Endothelial cell of umbilical vein (primary cell): ENCODE measurements at places on chromosomes 13 and 19. TPM values are rescaled to one million over a fixed set of nuclear protein-coding genes. Genes with fewer than 3 reads are reported as not detected.

- peak; percentile 13 for DNase-seq
- H3K4me3 ChIP-seq = no peak overlapping the region
- no peak overlapping the region for H3K27ac ChIP-seq
- peaks cover 3% of the 10 kb centered on the region for H3K36me3 ChIP-seq
- H3K4me1 ChIP-seq = peaks cover 6% of the 10 kb centered on the region
- H3K27me3 ChIP-seq = no peaks in the 10 kb centered on the region
Measured at GRCh38 chr13:77062097-77062496, 35.1 kb upstream of the FBXL3 start.

DNA sequence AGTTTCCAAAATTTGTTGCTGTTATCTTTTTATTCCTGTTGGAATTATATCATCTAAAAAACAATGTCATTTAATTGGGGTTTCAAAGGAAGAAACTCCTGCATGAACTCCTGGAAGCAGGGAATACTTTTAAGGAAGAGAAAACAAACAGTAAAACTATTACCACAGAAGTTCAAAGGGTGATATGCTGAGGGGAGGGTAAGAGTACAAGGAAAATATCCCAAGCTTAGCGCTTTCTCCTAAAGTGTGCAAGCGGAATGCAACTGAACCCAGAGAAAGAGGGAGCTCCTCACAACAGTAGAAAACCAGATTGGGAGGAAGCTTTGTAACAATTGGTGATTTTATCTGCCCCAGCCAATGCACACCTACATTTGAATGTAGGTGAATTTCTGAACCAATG, 175.1 kb downstream of the NUFIP1 start:
- no peak for DNase-seq
- H3K4me1 ChIP-seq = peaks cover 23% of the 10 kb centered on the region
- H3K27ac ChIP-seq = no peak overlapping the region
- H3K4me3 ChIP-seq = no peak overlapping the region
- H3K36me3 ChIP-seq = no peaks in the 10 kb centered on the region
- H3K27me3 ChIP-seq = no peaks in the 10 kb centered on the region

DNA sequence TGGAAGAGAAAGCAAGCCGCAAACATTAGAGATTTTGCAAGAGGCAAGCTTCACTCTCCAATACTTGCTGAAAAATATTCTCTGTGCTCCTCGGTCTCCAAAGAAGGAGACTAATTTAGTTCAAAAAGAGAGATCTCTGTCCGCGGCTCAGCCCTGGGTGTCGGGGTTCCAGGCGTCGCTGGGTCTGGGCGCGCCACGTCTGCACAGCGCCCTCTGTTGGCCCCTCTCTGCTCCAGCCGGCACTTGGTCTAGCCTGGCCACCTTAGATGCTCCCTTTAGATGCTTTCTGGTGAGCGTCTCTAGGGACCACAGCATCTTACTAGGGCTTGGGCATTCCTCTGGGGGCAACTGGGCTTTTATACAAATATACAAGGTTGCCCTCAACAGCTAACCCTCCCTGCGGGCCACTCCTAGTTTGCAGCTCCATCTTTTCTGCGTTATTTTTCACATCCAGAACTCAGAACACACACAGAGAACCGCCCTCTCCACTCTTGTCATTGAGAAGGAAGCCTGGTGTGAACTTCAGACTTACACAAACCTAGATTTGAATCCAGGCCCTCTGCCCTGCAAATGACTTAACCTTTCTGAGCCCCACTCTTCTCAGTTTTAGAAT, 78.3 kb downstream of the CYSLTR2 start:
- DNase-seq = peak; percentile 59
- no peak overlapping the region for H3K27ac ChIP-seq
- no peaks in the 10 kb centered on the region for H3K4me1 ChIP-seq
- H3K27me3 ChIP-seq = peaks cover 9% of the 10 kb centered on the region
- H3K4me3 ChIP-seq = no peak overlapping the region

DNA sequence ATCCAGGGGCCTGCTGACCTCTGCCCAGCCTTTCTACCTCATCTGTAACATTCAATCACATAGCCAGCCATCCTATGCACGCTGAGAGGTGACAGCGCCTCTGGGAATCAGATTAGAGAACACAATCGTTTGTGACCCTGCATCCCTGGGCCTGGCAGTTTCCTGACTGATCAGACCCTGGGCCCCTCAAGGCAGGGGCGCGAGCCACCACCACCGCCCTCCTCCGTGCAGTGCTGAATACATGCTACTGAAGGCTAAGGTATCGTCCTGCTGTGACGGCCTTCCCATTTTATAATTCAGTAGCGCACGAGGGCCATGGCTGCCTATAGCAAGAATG, 1.3 kb downstream of the TMTC4 start:
- peak overlapping the region; percentile 22 for H3K4me3 ChIP-seq
- peak overlapping the region; percentile 70 for H3K27ac ChIP-seq
- no peaks in the 10 kb centered on the region for H3K27me3 ChIP-seq
- H3K36me3 ChIP-seq = no peaks in the 10 kb centered on the region

GRCh38 chr13:36163286-36163685, 32.1 kb upstream of the DCLK1 start:
- H3K4me1 ChIP-seq = no peaks in the 10 kb centered on the region
- H3K36me3 ChIP-seq = no peaks in the 10 kb centered on the region
- no peak for DNase-seq
- H3K4me3 ChIP-seq = no peak overlapping the region
- no peak overlapping the region for H3K27ac ChIP-seq

GRCh38 chr19:55649268-55650125, 1.5 kb downstream of the CCDC106 start:
- DNase-seq = no peak
- peaks cover 14% of the 10 kb centered on the region for H3K4me1 ChIP-seq
- no peak overlapping the region for H3K4me3 ChIP-seq

DNA sequence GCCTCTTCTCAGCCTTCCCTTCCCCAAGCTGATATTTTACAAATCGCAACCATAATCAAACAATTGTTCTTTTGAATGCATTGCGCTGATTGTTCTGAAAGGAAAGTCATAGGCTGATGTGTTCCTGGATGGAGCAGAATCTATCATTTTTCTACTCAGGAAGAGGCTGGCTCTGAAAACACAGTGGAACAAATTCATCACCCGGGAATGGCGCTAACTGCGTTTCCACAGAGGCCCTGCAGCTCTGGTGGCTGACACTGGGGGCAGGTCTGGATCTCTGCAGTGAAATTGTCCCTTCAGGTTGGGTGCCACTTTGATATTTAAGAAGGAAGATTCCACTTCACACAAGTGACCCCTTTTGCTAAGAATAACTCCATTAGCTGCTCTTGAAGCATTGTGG, 1060.8 kb downstream of the UQCRFS1 start:
- H3K27me3 ChIP-seq = no peaks in the 10 kb centered on the region
- DNase-seq = no peak
- no peak overlapping the region for H3K27ac ChIP-seq
- H3K4me3 ChIP-seq = no peak overlapping the region

GRCh38 chr13:37306778-37307544, 201.5 kb upstream of the CSNK1A1L start:
- peak overlapping the region; percentile 20 for H3K27ac ChIP-seq
- H3K4me1 ChIP-seq = peaks cover 8% of the 10 kb centered on the region
- H3K36me3 ChIP-seq = no peaks in the 10 kb centered on the region
- H3K4me3 ChIP-seq = no peak overlapping the region
- H3K27me3 ChIP-seq = no peaks in the 10 kb centered on the region

- peaks cover 12% of the 10 kb centered on the region for H3K27me3 ChIP-seq
- H3K4me3 ChIP-seq = no peak overlapping the region
- H3K27ac ChIP-seq = no peak overlapping the region
- peaks cover 4% of the 10 kb centered on the region for H3K4me1 ChIP-seq
- H3K36me3 ChIP-seq = no peaks in the 10 kb centered on the region
Measured at GRCh38 chr13:23554000-23554399, 16.2 kb upstream of the TNFRSF19 start.

- no peaks in the 10 kb centered on the region for H3K36me3 ChIP-seq
- DNase-seq = no peak
- no peak overlapping the region for H3K27ac ChIP-seq
- no peak overlapping the region for H3K4me3 ChIP-seq
- no peaks in the 10 kb centered on the region for H3K27me3 ChIP-seq
Measured at GRCh38 chr13:27199696-27200095, 28.1 kb upstream of the USP12 start.

GRCh38 chr19:55116859-55117662, at the start of gene PPP1R12C:
PPP1R12C (minus strand) TSS chr19:55117637; CDS start chr19:55117543, 94 bp downstream.
- no peaks in the 10 kb centered on the region for H3K27me3 ChIP-seq
- peak; percentile 19 for DNase-seq
- H3K4me1 ChIP-seq = peaks cover 20% of the 10 kb centered on the region
- no peaks in the 10 kb centered on the region for H3K36me3 ChIP-seq
- peak within 1 kb of the TSS; percentile 59 for H3K27ac ChIP-seq

DNA sequence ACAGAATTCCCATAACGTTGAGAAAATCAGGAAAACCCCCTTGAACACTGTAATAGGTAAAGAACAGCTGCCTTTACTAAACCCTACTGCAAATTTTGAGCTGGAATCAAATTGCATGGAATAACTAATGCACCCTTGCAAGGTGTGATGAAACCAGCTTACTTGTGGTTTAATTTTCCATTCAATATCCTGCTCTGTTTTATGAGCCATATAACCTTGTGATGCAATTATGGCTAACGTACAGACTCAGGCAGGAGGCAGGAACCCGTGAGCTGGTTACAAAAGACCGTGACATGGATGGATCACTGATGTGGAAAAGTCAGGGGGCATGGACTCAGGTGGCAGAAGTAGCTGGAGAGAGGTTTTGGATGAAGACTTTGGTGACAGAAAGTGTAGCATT, 438.6 kb downstream of the COG6 start:
- no peak overlapping the region for H3K27ac ChIP-seq
- no peaks in the 10 kb centered on the region for H3K36me3 ChIP-seq
- H3K4me3 ChIP-seq = no peak overlapping the region

GRCh38 chr13:21361706-21362105, 97.4 kb downstream of the ZDHHC20 start:
- no peaks in the 10 kb centered on the region for H3K4me1 ChIP-seq
- no peak overlapping the region for H3K27ac ChIP-seq
- DNase-seq = no peak
- H3K36me3 ChIP-seq = no peaks in the 10 kb centered on the region
- no peak overlapping the region for H3K4me3 ChIP-seq
- no peaks in the 10 kb centered on the region for H3K27me3 ChIP-seq

DNA sequence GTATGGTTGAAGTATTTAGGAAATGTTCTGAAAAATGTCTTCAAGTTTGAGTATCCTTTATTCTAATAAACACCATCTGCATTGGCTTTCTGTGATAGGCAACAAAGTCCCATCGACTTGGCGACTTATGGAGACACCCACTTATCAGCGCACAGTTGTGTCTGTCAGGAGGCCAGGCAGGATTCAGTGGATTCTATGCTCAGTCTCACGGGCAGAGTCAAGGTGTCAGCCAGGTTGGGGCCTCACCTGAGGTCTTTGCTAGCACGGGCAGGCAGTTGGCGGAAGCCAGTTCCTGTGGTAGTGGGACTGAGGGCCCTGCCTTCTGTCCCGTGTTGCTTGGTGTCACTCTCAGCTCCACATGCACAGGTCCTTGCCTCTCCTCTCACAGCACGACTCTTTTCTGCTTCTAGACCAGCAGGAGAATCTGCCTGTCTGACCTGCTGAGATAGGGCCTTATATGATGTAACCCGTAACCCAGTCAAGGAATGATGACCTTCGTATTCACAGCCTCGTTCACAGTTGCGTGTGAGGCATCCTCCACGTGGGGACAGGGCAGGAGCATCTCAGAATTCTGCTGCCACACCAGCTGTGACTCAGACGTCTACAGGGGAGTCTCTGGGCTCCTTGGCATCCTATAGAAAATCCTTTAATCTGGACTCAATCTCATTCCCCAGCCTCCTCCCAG, 10.0 kb downstream of the CUL4A start:
- no peak overlapping the region for H3K27ac ChIP-seq
- H3K36me3 ChIP-seq = peaks cover 16% of the 10 kb centered on the region
- H3K27me3 ChIP-seq = no peaks in the 10 kb centered on the region

DNA sequence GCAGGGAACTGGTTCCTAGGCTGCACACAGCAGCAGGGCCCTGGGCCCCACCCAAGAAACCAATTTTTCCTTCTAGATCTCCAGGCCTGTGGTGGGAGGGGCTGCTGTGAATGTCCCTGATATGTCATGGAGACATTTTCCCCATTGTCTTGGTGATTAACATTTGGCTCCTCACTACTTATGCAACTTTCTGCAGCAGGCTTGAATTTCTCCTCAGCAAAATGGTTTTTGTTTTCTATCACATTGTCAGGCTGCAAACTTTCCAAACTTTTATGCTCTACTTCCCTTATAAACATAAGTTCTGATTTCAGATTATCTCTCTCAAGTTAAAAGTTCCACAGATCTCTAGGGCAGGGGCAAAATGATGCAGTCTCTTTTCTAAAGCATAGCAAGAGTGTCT, 310.2 kb upstream of the PCDH20 start:
- DNase-seq = no peak
- no peaks in the 10 kb centered on the region for H3K4me1 ChIP-seq
- no peak overlapping the region for H3K4me3 ChIP-seq
- H3K27ac ChIP-seq = no peak overlapping the region

- H3K4me3 ChIP-seq = no peak overlapping the region
- DNase-seq = peak; percentile 96
- no peaks in the 10 kb centered on the region for H3K27me3 ChIP-seq
Measured at GRCh38 chr19:8367327-8368001, 3.5 kb downstream of the ANGPTL4 start.

DNA sequence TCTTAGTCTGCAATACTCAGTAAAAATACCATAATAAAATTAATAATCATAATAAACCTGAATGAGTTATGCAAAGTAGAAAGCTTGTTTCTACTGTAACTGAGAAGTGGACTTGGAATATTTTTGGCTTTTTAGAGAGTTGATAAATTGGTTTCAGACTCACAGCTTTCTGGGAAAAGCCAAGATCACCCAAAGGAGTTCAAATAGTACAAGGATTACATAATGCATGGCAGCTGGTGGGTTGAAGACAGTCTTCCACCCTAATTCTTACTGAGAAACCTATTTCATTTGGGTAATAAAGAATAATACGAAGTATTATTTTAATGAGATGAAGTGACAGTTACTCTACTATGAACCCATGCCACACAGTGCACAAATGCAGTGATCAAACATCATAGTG, 139.4 kb upstream of the KLF12 start:
- H3K4me3 ChIP-seq = no peak overlapping the region
- no peaks in the 10 kb centered on the region for H3K36me3 ChIP-seq
- no peak overlapping the region for H3K27ac ChIP-seq

DNA sequence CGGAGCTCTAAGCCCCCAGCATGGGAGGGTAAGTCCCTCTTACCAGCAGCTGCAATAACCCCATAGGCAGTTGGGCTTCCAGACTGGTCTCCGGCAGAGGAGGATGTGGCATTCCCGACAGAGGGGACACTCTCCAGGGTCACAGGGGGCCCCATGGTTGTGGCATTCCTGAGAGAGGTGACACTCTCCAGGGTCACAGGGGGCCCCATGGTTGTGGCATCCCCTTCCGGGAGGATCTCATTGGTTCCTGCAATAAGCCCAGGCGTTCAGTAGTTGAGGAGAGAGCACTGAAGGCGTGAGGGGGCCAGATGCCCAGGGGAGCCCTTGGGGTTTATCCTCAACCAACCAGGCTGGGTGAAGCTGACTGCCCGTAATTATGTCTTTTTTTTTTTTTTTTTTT, 5.4 kb downstream of the CD320 start:
- no peaks in the 10 kb centered on the region for H3K36me3 ChIP-seq
- H3K4me1 ChIP-seq = peaks cover 11% of the 10 kb centered on the region
- no peaks in the 10 kb centered on the region for H3K27me3 ChIP-seq
- H3K4me3 ChIP-seq = no peak overlapping the region
- H3K27ac ChIP-seq = no peak overlapping the region

LILRA6 gene
- total RNA-seq = not detected in 2 replicates

RFPL4AL1 gene
- not detected in 2 replicates for total RNA-seq

IGFL2 gene
- total RNA-seq = not detected in 2 replicates

ZNF548 gene
- total RNA-seq = 7.8 and 8.8 TPM in 2 replicates

HTR2A gene
- total RNA-seq = not detected in 2 replicates

NXNL1 gene
- not detected in 2 replicates for total RNA-seq

NCAN gene
- not detected in 2 replicates for total RNA-seq

CEACAM4 gene
- total RNA-seq = not detected in 2 replicates

C5AR2 gene
- not detected in 2 replicates for total RNA-seq

POLR1D gene
- 104 and 111 TPM in 2 replicates for total RNA-seq

TNFSF9 gene
- 0.53 and 0.72 TPM in 2 replicates for total RNA-seq
